Peyer's patch (tissue), 4 donors: ENCODE measurements at places on chromosomes 1 and 21. TPM values are rescaled to one million over a fixed set of nuclear protein-coding genes. Genes with fewer than 3 reads are reported as not detected.

Gene TRIM63
- 0.95 TPM for total RNA-seq

Gene PLA2G2C
- not detected for total RNA-seq

DNA sequence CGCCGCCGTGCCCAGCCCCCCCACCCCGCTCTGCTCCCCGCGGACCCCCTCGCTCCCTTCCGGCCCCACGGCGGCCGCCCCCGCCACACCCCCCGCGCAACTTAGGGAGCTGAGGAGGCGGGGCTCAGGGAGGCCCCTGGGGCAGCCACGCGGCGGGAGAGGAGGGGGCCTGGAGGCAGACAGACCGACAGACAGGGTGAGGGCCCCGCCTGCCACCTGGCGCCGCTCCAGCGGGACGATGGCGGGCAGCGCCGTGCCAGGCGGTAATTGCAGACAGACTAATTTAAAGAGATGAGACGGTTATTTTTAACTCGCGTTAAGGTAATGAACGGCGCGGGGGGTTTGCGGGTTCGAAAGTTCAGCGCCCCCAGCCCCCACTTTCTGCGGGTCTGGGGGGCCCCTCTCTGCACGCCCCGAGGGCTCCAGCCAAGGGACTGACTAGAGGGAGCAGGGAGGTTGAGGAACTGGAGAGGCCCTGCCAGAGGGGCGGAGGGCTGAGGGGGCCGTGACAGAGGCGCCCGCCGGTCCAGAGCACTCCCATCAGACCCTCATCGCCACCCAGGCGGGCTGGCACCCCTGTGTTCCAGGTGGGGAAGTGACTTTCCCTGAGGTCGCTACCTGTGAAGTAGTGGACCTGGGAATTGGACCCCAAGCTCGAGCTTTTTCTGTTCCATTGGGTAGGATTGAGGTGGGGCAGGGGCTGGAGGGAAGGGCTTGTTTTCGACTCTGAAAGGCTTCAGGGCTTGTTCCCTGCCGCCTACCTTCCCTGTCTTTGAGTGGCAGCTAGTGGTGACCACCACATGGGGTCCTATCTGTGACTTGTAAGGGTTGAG, 5.4 kb downstream of the FOXO6 start:
- no peak for DNase-seq

DNA sequence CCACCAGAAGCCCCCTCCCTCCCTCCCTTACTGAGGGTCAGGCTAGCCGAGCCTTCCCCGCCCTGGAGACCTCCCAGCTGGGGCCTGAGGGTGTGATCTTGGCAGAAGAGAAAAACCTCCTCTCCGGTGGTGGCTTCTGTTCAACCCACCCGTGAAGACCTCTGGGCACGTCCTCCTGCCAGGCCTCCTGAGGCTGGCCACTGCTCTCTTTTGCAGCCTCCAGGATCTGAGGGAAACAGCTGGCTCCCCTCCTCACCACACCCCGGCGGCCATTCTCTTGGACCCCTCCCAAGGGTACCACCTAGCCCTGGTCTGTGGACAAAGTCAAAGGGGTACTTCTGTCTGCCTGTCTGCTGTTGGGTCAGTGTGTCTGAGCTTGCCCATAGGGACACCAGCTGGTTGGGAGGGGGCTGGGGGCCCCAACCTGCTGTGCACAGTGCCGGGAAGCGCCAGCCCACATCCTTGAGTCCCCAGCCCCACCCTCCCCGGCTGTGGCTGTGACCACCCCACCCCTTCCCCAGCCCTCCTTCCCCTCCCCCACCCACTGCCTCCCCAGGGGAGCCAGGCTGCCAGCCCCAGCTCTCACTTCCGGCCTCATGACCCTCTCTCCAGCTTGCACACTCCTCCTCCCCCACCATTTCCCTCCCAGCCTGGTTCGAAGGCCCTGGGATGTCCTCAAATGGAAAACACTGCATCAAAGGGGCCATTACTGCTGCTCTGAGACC, 48.1 kb downstream of the AHDC1 start:
- peak; percentile 61 for DNase-seq

GRCh38 chr1:177847843-177848242, 122.0 kb downstream of the SEC16B start:
- DNase-seq, result no peak

Gene TEX38
- total RNA-seq, result not detected

DNA sequence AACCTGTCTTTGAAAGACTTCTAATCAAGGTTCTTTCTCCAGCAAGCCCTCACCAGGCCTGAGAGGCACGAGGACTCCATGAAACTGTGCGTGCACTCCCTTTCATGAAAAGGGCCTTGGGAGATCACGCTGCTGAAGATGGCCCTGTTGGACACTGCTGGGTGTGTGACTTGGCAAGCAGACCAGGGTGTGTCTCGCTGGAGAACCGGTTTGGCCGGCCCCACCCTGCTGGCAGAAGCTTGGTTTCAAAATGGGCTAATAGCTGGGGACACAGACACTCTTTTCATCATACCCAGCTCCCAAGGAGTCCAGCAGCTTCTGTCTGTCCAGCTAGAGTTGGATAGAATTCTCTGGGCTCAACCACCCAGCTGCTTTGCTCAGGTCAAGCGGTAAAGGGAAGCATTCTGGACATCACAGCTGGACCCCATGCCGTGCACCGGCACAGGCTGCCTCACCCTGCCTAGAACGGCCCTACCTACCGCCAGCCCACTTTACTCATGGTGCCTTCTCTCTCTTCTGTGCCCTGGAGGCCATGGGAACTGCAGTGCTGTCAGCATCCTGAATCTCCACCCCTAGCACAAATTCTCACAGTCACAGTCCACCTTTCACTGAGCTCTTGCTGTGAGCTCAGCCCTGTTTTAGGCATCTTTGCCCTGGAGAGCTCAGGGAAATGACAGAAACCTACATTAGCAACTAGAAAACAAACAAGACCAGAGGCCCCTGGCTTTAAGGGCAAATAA, 24.6 kb downstream of the PKP1 start:
- peak; percentile 89 for DNase-seq

Gene NUP133
- total RNA-seq, result 31.4 TPM

DNA sequence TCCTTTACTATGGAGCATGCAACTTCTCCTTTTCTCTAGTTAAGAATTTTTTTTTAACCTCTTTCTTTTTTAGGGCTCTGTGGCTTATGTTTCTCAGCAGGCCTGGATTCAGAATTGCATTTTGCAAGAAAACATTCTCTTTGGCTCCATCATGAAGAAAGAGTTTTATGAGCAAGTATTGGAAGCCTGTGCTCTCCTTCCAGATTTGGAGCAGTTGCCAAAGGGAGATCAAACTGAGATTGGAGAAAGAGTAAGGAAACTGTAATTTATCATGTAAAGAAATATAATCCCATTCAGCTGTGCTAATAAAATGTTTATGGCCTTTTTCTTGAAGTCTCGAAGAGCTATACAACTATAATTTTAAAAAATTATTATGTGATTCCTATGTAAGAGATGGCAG, 70.1 kb downstream of the HSPA13 start:
- no peak for DNase-seq

DNA sequence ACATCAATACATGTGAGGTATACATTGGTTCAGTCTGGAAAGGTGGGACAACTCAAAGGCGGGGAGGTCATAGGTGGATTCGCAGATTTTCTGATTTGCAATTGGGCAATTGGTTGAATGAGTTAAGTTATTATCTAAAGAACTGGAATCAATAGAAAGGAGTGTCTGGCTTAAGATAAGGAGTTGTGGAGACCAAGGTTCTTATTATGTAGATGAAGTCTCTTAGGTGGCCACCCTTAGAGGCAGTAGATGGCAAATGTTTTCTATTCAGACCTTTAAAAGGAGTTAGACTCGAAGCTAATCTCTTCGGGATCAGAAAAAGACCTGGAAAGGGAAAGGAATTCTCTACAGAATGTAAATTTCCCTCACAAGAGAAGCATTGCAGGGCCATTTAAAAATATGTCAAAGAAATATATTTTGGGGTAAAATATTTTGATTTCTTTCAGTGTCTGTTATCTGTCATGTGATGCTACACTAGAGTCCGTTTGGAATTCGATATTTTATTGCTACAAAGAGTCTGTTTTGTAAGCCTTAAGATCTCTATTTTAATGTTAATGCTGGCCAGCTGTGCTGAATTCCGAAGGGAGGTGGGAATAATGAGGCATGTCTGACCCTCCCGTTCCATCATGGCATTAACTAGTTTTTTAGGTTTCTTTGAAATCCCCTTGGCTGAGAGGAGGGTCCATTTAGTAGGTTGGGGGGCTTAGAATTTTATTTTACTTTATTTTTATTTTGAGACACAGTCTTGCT, 265.1 kb downstream of the PTPRU start:
- no peak for DNase-seq

DNA sequence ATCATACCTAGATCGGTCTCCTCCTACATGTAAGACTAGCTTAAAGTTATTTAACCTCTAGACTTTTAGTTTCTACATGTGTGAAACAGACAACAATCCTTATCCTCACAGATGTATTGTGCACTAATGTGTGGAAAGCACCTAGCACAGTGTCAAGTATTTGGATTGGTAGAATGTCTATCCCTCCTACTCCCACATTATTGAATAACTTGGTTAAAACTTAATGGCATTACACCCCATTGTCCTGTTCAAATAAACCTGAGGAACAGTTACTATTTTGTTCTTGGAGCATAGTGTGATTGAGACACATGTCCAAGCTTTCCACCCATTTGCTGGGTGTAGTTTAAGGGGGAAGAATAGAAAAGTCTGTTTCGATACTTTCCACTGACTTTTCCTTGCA, 208.8 kb upstream of the JUN start:
- no peak for DNase-seq

- DNase-seq, result peak; percentile 68
These were observed 12.0 kb downstream of the MAB21L3 start for GRCh38 chr1:116122955-116123757.

Gene ORC1
- total RNA-seq, result 19.0 TPM

DNA sequence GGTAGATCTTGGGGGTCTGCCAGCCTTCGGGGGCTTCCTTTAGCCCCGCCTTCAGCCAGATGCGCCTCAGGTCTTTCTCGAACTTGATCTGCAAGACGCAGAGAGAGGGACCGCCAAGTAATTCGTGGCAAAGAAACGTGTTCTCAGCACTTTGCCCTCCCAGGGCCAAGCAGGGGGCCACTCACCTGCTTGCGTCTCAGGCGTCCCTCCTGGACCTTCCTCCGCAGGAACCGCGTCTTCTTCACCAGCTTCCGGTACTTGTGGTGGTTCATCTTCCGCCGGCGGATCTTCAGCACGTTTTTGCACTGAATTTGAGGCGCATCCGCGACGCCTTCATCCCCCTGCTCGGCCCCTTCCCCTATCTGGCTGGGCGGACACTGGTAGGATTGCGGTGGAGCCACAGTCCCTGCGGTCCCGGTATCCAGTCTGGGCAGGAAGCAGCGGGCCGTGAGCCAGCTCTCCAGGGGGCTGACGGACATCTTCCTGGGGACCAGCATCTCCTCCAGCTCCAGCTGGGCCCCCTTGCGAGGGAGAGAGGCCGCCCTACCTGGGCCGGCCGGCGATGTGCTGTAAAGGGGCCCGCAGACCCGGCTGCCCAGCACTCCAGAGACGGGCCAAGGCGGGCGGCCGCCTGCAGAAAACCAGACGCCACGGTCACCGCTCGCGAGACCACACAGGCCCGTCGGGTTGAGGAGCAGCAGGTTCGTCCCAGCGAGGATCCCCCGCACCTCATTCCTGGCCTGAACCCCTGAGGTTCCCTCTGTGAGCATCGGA, 1.0 kb downstream of the AURKAIP1 start:
- DNase-seq, result no peak

DNA sequence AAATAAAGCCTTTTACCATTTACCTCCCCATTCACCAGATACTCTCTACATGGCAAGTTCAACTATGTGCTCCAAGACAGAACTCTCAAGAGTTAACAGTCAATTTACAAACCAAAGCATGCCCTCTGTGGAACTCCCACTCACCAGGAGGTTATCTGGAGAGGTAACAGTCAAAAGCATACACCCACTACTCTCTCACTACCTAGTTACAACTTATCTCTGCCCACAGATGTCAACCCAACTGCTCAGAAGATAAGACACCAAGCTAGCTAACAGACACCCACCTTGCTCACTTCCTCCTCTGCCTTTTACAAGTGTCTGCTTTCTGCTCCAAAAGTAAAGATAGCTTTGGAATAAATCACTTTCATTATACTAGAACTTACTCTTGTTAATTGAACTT, 131.0 kb downstream of the TRIM33 start:
- no peak for DNase-seq

Gene RCAN1
- 50.3 TPM for total RNA-seq

Gene APOBEC4
- not detected for total RNA-seq

Gene OPTC
- not detected for total RNA-seq

DNA sequence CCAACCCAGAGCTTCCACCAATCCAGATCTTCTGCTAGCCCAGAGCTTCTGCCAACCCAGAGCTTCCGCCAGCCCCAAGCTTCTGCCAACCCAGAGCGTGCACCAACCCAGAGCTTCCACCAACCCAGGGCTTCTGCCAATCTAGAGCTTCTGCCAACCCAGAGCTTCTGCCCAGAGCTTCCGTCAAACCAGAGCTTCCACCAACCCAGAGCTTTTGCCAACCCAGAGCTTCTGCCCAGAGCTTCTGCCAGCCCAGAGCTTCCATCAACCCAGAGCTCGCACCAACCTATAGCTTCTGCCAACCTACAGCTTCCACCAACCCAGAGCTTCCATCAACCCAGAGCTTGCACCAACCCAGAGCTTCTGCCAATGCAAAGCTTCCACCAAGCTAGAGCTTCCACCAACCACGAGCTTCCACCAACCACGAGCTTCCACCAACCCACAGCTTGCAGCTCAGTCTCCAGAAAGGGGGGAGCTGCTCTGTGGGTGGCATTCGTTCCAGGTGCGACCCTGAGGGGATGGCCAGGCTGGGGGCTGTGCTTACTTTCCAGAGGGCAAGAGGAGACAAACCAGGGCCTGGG, 23.8 kb downstream of the CRYAA start:
- no peak for DNase-seq
